ENCODE measurements at places on chromosomes 5 and 9. TPM values are rescaled to one million over a fixed set of nuclear protein-coding genes. Genes with fewer than 3 reads are reported as not detected.

The IFNA2 gene
- total RNA-seq, result not detected

The EQTN gene
- not detected for total RNA-seq

The FOXE1 gene
- total RNA-seq, result 0.35 TPM

The GPR150 gene
- total RNA-seq, result not detected

The NUTM2G gene
- total RNA-seq, result not detected

The ZFYVE16 gene
- 15.6 TPM for total RNA-seq

The SNCAIP gene
- total RNA-seq, result 1.1 TPM

The NUTM2F gene
- total RNA-seq, result not detected

The RASGRF2 gene
- 2.6 TPM for total RNA-seq

The IRX1 gene
- 22.1 TPM for total RNA-seq

The IGFBPL1 gene
- total RNA-seq, result 8.8 TPM

The TRUB2 gene
- total RNA-seq, result 14.1 TPM

The GRM6 gene
- not detected for total RNA-seq

The NR5A1 gene
- not detected for total RNA-seq

The BASP1 gene
- 106 TPM for total RNA-seq

The FBXL7 gene
- total RNA-seq, result 4.7 TPM

The COL15A1 gene
- total RNA-seq, result 0.06 TPM

The DMRT3 gene
- 1.4 TPM for total RNA-seq

Data from epithelial cell of proximal tubule (primary cell).